ENCODE measurements at places on chromosomes 2 and 18.
A peak's percentile ranks its signal among the peaks of the same experiment; 100 is the strongest.

DNA sequence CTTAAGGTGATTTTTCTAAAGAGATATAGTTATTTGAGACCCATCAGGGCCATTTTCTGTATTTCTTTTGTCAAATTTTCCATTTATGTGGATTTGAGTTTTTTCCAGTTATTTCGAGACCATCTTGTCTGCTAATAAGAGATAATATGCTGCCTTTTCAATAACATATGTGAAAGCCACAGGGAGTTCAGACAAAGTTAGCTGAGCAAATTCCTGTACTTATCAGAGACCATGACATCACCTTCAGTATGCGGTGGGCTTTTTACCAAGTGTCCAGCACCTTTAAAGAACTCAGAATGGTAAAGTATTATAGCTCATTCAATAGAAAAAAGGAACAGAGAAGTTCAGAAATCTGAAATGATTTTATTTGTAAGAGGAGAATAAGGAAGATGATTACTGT lies 11.7 kb downstream of the MAPK4 start:
- no peak for DNase-seq

- no peak for DNase-seq
Observed at GRCh38 chr2:54402350-54402749, 53.8 kb upstream of the SPTBN1 start.

GRCh38 chr2:236309669-236310029 lies 45.4 kb upstream of the ASB18 start:
- peak; percentile 8 for DNase-seq

GRCh38 chr2:45173513-45173912 lies 164.3 kb upstream of the SIX2 start:
- DNase-seq = peak; percentile 97

DNA sequence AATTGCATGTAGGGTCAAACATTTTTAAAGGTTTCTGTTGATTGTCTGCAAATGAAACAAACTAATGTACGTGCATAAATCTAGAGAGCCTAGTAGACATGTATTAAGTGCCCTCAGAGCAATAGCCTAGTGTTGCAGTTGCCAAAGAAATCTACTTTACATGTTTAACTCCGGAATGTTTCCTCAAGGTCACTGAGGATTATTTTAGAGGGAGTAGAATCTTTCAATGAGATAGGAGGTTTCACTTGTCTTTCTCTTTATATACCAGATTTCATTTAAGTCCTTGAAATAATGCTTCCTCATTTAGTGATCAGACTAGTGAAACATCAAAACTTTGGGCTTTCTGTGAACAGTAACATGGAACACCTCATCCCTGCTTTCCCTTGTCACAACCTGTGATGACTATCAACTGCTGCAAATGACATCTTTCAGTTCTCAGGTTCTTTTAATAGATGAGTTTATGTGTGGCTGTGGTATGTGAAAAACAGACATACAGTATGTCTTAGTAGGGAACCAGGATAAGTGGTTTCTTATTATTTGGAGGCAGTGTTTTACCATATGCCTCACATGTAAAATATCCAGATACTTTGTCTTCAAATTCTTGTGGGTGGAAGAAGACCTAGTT lies 5.5 kb downstream of the UBE2E3 start:
- DNase-seq = no peak

- DNase-seq = peak; percentile 81
Observed at GRCh38 chr2:101546376-101547058, 71.6 kb upstream of the RFX8 start.

- peak; percentile 48 for DNase-seq
Observed at GRCh38 chr2:162435676-162436075, 91.7 kb downstream of the GCA start.

DNA sequence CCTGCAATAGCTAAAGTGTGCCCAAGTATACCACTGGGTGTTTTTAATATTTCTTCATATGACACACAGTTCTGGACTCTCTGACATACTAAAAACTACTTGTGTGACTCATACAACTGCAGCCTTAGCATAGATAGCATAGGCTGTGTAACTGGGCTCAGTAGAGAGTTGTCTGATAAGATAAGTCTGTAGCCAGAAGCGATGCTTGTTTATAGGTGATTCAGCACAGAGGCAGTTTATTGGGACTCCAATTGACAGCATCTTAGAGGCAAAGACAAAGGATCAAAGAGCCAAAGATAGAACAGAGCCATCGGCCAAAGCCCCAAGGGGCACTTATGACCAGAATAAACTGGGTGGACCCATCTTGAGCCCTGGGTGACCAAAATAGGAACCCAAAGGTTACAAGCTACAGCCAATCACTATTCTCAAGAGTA lies 42.3 kb downstream of the AAK1 start:
- peak; percentile 73 for DNase-seq

GRCh38 chr2:28252311-28252710 lies 140.3 kb upstream of the FOSL2 start:
- DNase-seq = no peak

DNA sequence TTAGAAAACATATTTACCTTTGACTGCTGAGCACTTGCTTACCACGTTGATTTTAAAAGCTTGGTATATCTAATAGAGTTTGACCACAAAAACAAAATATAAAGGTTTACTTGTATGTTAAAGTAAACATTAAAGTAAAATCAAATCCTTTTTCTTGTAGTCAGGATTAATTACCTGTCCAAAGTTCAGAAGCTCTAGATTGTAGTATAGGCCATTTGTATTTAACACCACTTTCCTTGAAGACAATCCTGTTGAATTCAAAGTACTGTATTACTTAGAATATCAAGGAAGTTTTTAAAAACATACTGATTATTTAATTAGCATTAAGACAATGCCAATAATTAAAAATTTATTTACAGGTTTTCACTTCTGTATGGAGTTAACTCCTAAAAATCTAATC lies 53.0 kb downstream of the PGAP1 start:
- DNase-seq = no peak

GRCh38 chr18:5539391-5539790 lies 4.4 kb downstream of the EPB41L3 start:
- no peak for DNase-seq

GRCh38 chr2:209578394-209579001 lies 154.7 kb downstream of the MAP2 start:
- no peak for DNase-seq

- no peak for DNase-seq
Observed at GRCh38 chr2:86140969-86141392, 34.9 kb downstream of the PTCD3 start.

DNA sequence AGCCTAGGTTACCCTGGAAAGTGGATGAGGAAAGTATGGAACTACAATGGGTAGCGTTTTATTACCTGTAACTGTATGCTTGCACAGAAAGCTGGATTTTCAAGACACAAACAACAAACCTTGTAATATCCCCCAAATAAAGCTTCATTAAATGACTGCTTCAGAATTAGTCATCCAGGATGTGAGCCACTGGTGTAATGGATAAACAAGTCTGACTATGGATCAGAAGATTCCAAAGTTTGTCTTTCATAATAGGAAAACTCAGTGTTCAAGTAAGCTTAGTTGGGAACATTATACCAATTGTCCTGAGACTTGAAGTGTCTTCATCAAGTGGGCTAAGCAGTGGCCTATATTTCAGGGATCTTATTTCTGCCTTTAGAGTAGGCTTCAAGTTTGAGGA lies 518.8 kb downstream of the LRP1B start:
- DNase-seq = peak; percentile 33

- no peak for DNase-seq
Observed at GRCh38 chr2:148640767-148641166, 3.8 kb upstream of the EPC2 start.

DNA sequence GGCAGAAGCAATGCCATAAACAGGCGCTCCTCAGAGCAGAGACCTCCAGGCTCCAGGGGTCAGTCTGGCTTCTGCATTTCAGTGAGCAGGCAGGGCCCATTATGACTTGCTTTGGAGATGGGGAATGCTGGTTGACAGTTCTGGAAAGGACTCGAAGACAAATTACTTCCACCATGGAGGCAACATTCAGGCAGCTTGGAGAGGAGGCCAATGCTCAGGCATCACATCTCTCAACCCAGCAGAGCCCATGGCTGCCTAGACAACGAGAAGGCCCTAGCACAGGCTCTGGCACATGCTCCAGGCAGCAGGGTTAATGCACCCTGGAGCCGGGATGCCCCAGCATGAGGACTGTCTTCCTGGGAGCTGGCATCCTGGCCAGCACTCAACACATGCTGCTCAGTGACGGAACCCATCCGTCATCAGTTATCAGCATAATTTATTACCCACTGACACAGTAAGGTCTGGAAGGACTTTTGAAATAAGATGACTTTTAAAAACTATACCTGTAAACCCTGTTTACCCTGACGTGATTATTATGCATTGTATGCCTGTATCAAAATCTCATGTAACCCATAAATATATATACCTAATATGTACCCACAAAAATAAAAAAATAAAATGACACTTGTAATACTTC lies 52.8 kb downstream of the ADNP2 start:
- no peak for DNase-seq

DNA sequence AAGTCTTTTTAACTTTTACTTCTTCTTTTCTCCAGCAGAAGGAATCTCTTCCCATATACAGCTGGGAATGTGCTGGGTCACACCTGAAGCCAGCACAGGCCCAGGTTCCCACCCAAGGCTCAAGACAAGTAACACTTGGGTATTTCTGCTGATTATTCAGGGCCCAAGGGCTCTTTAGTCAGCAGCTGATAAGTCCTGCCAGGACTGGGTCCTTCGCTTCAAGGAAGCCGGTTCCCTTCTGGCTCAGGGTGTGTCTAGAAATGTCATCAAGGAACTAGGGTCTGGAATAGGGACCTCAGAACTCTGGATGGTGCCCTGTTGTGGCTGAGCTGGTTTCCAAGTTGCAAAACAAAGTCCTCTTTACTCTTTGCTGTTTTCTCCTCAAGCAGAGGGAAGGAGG lies 27.0 kb upstream of the SERPINB2 start:
- no peak for DNase-seq

- DNase-seq = peak; percentile 62
Observed at GRCh38 chr2:110219496-110220189, 7.3 kb upstream of the MTLN start.

GRCh38 chr2:23355001-23355400 lies 30.0 kb upstream of the KLHL29 start:
- no peak for DNase-seq

- peak; percentile 49 for DNase-seq
Observed at GRCh38 chr2:29196792-29197788, 81.9 kb downstream of the CLIP4 start.

- no peak for DNase-seq
Observed at GRCh38 chr2:7937082-7937481, 744.8 kb upstream of the ID2 start.

DNA sequence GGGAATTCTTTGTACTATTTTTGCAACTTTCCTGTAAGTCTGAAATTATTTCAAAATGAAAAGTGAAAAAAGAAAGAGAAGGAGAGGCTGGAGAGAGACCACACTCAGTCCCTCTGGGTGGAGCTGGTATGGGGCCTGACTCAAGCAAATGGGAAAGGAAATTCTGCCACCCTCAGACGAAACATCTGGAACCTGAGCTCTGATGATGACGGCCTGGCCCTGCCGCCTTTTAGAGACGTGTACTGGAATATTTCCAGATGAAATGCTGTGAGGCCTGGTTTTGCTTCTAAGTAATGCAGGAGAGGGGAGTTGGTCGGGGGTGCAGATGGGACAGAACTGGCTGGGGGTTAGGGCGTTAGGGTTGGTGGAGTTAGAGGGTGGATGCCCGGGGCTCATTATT lies 57.4 kb upstream of the GLI2 start:
- DNase-seq = no peak

- no peak for DNase-seq
Observed at GRCh38 chr2:7209757-7210555, 292.7 kb downstream of the RNF144A start.

GRCh38 chr2:238493880-238494572 lies 67.3 kb downstream of the ASB1 start:
- DNase-seq = no peak

DNA sequence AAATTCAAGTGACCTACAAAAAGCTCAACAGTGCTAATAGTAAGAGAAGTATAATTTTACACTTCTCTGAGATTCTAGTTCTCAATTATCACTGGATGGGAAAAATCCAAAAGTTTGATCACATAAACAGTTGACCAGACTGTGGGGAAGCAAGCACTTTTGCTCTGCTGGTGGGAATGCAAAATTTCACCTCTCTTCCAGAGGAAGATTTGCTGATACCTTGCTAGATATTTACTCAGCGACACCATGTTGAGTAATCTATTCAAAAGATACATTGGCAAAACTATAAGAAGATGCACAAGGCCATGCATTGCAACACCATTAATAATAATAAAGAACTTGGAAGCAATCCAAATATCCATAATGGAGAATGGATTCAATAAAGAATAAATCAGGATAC lies 204.4 kb downstream of the MREG start:
- no peak for DNase-seq
